ENCODE measurements at places on chromosomes 2 and 18.

GRCh38 chr18:5628512-5629255 is 84.9 kb upstream of the EPB41L3 start:
- peak overlapping the region; percentile 52 for H3K4me3 ChIP-seq
- H3K4me1 ChIP-seq, result no peaks in the 10 kb centered on the region
- peaks cover 15% of the 10 kb centered on the region for H3K27me3 ChIP-seq
- DNase-seq, result peak; percentile 57
- no peaks in the 10 kb centered on the region for H3K36me3 ChIP-seq
- no peak overlapping the region for H3K27ac ChIP-seq

- DNase-seq, result no peak
- H3K27ac ChIP-seq, result no peak overlapping the region
- no peaks in the 10 kb centered on the region for H3K36me3 ChIP-seq
Measured at GRCh38 chr2:101987832-101988231, 3.9 kb upstream of the IL1R2 start.

- H3K36me3 ChIP-seq, result no peaks in the 10 kb centered on the region
- H3K27ac ChIP-seq, result no peak overlapping the region
- no peaks in the 10 kb centered on the region for H3K4me1 ChIP-seq
- DNase-seq, result no peak
- H3K27me3 ChIP-seq, result peaks cover 2% of the 10 kb centered on the region
Measured at GRCh38 chr18:23094411-23095190, 40.7 kb upstream of the CABLES1 start.

DNA sequence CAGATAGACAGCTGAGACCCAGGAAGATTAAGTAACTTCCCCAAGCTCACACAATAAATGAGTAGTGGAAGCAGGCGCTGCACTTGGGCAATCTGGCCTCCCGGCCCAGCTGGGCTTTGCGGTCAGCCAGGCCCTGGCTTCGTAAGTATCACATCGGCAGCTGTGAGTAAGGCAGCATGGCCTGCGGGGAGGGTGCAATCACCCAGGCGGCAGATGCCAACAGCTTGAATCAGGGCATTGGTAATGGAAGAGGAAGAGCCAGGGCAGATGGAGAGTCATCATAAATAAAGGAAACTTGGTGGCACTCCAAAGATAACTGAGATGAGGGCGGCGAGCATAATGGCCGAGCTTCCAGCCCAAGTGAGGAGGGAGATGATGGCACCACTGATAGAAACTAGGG is 217.9 kb upstream of the PID1 start:
- H3K27me3 ChIP-seq, result no peaks in the 10 kb centered on the region
- H3K36me3 ChIP-seq, result no peaks in the 10 kb centered on the region
- peak; percentile 34 for DNase-seq
- H3K27ac ChIP-seq, result no peak overlapping the region

DNA sequence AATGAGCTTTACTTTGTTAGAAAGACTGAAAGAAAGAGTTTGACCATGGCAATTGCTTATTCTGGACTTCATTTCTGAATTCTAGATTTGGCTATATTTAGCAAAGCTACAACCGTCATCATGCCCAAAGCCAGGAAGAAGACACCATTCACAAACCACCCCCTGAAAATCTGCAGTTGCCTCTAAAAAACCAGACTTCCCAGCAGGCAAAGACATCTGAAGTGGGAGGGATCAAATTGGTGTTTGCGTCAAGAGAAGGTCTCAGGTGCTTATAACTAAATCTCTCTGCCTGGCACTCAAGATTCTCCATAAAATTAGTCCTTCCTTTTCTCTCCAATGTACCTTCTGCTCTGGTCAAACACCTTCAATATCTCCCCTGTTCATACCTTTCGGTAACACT is 5.6 kb downstream of the AAK1 start:
- peaks cover 2% of the 10 kb centered on the region for H3K36me3 ChIP-seq
- H3K4me3 ChIP-seq, result no peak overlapping the region
- H3K4me1 ChIP-seq, result peaks cover 5% of the 10 kb centered on the region

DNA sequence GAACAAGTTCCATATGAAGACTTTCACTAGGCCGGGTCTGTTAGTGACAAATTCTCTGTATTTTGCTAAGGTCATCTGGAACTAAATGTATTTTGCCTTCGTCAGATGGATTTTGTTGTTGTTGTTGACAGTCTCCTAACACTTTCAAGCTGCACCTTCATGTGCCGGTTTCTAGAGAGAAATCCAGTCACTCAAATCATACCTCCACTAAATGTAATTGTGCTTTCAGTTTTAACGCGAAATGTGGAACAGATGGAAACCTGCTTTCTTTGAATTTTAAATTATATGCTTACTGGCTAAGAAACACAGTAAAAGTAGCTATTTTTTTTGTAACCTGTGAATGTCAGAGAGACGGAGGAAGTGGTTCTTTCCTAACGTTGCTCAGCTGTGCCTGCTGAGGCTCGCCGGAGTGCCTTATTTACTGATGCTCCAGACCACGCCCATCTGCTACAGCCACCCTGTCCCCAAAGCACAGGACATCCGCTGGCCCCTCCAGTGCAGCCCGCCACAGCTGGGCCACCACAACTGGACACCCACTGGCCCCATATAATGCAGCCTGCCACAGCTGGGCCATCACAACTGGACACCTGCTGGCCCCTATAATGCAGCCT is 134.7 kb downstream of the PXDN start:
- no peak for DNase-seq
- peaks cover 12% of the 10 kb centered on the region for H3K4me1 ChIP-seq
- H3K27me3 ChIP-seq, result peaks cover 6% of the 10 kb centered on the region
- H3K36me3 ChIP-seq, result no peaks in the 10 kb centered on the region
- no peak overlapping the region for H3K27ac ChIP-seq

DNA sequence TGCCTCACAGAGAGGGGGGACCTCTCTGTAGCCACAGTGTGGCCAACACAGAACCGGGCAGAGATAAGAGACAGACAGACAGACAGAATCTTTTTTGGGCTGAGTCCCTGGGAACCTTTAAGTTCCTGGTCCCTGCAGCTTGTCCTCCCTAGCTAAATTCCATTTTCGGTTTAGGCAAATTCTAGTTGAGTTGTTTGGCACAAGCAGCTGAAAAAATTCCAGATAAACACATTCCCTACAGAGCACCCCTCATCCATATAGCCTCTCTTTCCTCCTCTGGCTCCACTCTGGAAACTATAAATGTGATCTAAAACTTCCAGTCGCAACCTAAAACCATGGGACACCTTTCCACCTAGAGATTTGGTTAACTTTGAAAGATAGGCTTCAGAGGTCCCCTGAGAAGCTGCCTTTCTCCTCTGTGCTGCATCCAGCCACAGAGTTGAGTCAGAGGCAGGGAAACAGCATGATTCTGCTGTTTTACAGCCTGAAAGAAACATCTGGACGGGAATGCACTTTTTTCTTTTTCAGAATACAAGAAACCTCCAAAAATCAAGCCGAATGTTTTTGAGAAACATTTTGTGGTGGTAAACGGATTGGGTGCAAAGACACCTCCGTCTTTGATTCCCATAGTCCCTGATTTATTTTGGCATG is 30.9 kb downstream of the SLC4A3 start:
- no peaks in the 10 kb centered on the region for H3K36me3 ChIP-seq
- no peak overlapping the region for H3K4me3 ChIP-seq
- no peak overlapping the region for H3K27ac ChIP-seq

DNA sequence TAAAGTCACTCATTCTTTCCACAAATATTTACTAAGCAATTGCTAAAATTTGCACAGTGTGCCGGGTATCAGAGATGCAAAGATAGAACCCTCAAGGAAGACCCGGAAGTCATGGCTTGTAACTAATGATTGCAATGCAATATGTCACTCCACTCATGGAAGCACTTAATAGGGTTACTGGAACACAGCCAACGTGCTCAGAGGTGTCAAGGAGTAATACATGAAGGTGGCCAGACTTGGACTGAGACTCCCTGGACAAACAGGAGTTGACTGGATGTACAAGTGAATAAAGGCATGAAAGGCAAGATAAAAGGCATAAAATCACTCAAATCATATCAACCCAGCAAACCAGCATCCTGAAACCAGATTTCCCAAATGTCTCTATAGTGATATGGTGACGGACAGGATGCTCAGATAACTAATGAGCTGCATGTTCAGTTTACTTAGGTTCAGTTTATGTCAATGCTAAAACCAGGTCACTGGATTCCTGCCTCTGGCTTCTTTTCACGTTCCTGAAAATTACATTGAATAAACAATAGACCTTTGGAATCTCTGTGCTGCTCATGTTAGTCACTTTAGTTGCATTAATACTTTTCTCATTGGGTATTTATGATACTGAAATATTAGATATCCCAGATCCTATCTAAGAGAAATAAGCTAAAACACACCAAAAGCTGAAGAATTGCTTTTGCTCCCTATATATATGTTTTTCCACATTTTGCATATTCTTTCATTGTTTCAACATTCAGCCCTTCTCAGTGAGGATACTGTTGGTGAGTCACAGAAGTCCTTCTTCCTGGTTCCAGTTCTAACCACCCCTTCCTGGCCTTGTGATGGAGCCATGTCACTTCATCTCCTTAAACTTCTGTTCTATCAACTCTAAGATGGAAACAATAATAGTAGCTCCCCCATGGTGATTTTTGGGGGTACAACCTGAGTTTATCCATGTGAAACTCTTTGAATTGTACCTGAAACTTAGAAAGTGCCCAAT is 688.9 kb upstream of the ID2 start:
- DNase-seq, result no peak
- no peak overlapping the region for H3K27ac ChIP-seq
- no peaks in the 10 kb centered on the region for H3K36me3 ChIP-seq

GRCh38 chr18:78683191-78684010 is 296.2 kb upstream of the SALL3 start:
- DNase-seq, result no peak
- H3K36me3 ChIP-seq, result no peaks in the 10 kb centered on the region
- H3K4me3 ChIP-seq, result no peak overlapping the region
- H3K4me1 ChIP-seq, result no peaks in the 10 kb centered on the region
- no peaks in the 10 kb centered on the region for H3K27me3 ChIP-seq
- no peak overlapping the region for H3K27ac ChIP-seq

GRCh38 chr2:216015722-216016464 is 2.5 kb upstream of the MREG start:
- H3K27ac ChIP-seq, result no peak overlapping the region
- peaks cover 2% of the 10 kb centered on the region for H3K4me1 ChIP-seq
- no peaks in the 10 kb centered on the region for H3K27me3 ChIP-seq
- no peak overlapping the region for H3K4me3 ChIP-seq
- no peak for DNase-seq
- no peaks in the 10 kb centered on the region for H3K36me3 ChIP-seq

GRCh38 chr2:76640905-76641304 is 881.3 kb downstream of the LRRTM4 start:
- no peak for DNase-seq
- H3K4me1 ChIP-seq, result no peaks in the 10 kb centered on the region
- H3K27me3 ChIP-seq, result no peaks in the 10 kb centered on the region

GRCh38 chr2:179250848-179251504 is 13.7 kb downstream of the SESTD1 start:
- H3K4me1 ChIP-seq, result no peaks in the 10 kb centered on the region
- H3K4me3 ChIP-seq, result no peak overlapping the region
- H3K27me3 ChIP-seq, result no peaks in the 10 kb centered on the region
- no peak overlapping the region for H3K27ac ChIP-seq

DNA sequence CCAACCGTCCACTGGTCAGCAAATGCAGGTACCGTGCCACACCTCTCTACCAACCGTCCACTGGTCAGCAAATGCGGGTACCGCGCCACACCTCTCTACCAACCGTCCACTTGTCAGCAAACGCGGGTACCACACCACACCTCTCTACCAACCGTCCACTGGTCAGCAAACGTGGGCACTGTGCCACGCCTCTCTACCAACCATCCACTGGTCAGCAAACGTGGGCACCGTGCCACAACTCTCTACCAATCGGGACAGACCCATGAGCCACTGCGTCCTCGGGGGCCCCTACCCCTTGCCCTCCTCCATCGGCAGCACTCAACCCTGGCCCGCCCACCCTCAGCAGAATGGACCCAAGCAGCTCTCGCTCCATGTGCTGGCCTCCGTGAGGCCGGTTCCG is 226.4 kb upstream of the SALL3 start:
- H3K27ac ChIP-seq, result no peak overlapping the region
- no peak overlapping the region for H3K4me3 ChIP-seq
- H3K4me1 ChIP-seq, result no peaks in the 10 kb centered on the region
- DNase-seq, result no peak
- H3K36me3 ChIP-seq, result no peaks in the 10 kb centered on the region

- no peak overlapping the region for H3K27ac ChIP-seq
- no peaks in the 10 kb centered on the region for H3K4me1 ChIP-seq
- H3K36me3 ChIP-seq, result no peaks in the 10 kb centered on the region
Measured at GRCh38 chr18:13401404-13401803, 182.8 kb downstream of the LDLRAD4 start.

GRCh38 chr2:216006164-216006663 is 7.1 kb downstream of the MREG start:
- H3K36me3 ChIP-seq, result no peaks in the 10 kb centered on the region
- DNase-seq, result peak; percentile 63
- H3K27me3 ChIP-seq, result no peaks in the 10 kb centered on the region

GRCh38 chr2:161613161-161613560 is 11.1 kb upstream of the SLC4A10 start:
- H3K27ac ChIP-seq, result no peak overlapping the region
- H3K4me3 ChIP-seq, result no peak overlapping the region
- no peaks in the 10 kb centered on the region for H3K4me1 ChIP-seq
- peak; percentile 57 for DNase-seq
- H3K27me3 ChIP-seq, result no peaks in the 10 kb centered on the region
- no peaks in the 10 kb centered on the region for H3K36me3 ChIP-seq

- H3K36me3 ChIP-seq, result no peaks in the 10 kb centered on the region
- DNase-seq, result peak; percentile 9
Measured at GRCh38 chr2:146893500-146894041, 951.3 kb upstream of the ACVR2A start.

DNA sequence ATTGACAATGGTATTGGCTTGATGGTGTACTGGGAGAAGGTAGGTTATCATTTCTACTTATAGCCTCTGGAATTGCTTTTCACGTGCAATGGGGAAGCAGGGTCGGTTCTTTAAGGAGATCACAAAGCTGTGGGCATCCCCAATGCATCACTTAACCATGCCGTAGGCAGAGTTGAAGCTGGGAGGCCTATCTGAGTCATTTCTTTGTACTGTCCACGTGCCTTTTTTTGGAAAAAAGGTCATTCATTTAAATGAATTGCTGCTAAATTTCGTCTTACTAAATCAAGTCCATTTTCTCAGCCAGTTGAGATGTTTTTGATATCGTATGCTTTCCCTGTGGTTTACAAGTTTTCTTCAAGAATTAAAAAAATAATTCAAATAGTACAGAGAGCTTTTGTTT is 17.2 kb upstream of the GYPC start:
- no peaks in the 10 kb centered on the region for H3K36me3 ChIP-seq
- no peaks in the 10 kb centered on the region for H3K4me1 ChIP-seq
- H3K4me3 ChIP-seq, result no peak overlapping the region
- no peak for DNase-seq

GRCh38 chr18:77208964-77209363 is 40.7 kb upstream of the GALR1 start:
- H3K36me3 ChIP-seq, result no peaks in the 10 kb centered on the region
- peak; percentile 63 for DNase-seq
- H3K4me3 ChIP-seq, result no peak overlapping the region
- no peaks in the 10 kb centered on the region for H3K27me3 ChIP-seq

DNA sequence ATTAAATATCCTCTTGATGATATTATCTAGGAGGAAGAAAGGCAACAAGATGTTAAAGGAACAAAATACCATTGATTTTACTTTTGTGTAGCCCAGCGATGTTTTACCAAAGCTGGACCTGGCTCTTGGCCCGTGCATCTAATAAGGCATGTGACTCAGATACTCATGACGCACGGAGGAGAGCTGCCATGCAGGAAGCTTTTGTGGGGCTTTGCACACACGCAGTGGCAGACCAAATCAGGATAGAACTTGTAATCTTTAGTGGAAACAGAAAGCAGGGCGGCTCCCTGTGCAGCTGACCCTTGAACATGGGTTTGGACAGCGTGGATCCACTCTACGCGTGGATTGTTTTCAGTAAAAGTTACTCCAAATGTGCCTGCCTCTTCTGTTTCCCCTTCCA is 190.0 kb downstream of the NAPG start:
- no peak overlapping the region for H3K4me3 ChIP-seq
- H3K4me1 ChIP-seq, result no peaks in the 10 kb centered on the region
- no peaks in the 10 kb centered on the region for H3K27me3 ChIP-seq
- H3K27ac ChIP-seq, result no peak overlapping the region
- no peaks in the 10 kb centered on the region for H3K36me3 ChIP-seq
- peak; percentile 59 for DNase-seq

Measured in fibroblast of lung (primary cell).